ENCODE measurements at places on chromosomes 5 and 9.

DNA sequence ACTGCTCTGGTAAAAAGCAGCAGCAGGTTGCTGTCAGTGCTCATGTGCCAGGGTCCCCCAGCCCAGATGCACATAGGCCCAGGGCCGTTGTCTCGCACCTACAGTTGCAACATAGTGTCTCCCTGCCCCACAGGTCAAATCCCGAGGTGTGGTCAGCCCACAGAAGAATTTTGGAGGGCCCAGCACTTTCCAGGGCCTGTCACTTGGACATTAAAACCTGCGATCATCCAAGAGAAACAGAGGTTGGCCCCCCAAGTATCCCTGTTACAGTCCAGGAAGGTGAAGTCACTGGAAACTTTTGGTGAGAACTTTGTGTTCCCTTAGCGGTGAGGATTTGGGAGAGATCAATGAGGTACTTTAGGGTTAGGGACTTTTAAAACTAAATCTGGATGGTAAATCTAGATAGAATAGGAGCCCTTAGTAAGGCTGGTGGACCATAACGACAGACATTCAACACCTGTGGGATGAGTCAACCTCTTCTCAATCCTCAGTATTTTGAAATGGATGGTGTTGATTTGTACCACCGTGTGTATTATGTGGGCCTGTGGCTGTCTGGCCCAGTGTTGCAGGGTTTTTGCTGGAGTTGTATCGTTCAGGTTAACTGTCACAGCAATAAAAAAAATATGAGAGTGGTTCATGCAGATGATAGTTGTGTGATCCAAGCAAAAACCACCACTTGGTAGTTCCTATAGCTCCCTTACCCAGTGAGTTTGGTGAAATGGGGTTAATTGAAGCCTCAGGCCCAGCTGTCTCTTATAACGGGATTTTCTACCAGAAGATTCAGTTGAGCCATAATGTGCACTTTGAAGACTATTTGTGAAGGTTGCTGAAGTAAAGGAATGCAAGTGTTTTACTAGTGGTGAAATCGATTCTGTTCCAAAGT, 19.2 kb downstream of the OR2S2 start:
- DNase-seq = no peak

- no peak for DNase-seq
These were observed 293.8 kb downstream of the CCDC171 start for GRCh38 chr9:15846611-15847010.

- DNase-seq = peak; percentile 33
These were observed at the start of gene C5orf63 for GRCh38 chr5:127072861-127073846. TSS of gene C5orf63 (minus strand) at chr5:127073502. CDS start at chr5:127058995, 14,507 bp downstream.

GRCh38 chr9:70020991-70021571, 22.6 kb upstream of the MAMDC2 start:
- DNase-seq = no peak

GRCh38 chr9:119951090-119951489, 581.9 kb upstream of the BRINP1 start:
- no peak for DNase-seq

- no peak for DNase-seq
These were observed 70.6 kb downstream of the DPYSL3 start for GRCh38 chr5:147439254-147439653.

DNA sequence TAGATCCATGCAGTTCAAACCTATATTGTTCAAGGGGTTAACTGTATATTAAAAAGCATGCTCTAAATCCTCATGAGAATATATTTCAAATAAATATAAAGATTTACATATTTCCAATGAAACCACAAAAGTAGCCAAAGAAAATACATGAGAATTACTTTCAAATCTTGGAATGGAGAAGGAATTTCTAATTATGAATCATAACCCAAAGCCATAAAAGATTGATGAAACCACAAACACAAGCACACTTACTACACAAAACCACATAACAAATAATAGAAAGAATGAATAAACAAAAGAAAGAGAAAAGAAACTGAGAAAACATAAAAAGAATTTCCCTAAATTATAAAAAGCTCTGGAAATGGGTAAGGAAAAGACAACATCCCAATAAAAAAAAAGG, 16.0 kb downstream of the ERP44 start:
- DNase-seq = no peak

DNA sequence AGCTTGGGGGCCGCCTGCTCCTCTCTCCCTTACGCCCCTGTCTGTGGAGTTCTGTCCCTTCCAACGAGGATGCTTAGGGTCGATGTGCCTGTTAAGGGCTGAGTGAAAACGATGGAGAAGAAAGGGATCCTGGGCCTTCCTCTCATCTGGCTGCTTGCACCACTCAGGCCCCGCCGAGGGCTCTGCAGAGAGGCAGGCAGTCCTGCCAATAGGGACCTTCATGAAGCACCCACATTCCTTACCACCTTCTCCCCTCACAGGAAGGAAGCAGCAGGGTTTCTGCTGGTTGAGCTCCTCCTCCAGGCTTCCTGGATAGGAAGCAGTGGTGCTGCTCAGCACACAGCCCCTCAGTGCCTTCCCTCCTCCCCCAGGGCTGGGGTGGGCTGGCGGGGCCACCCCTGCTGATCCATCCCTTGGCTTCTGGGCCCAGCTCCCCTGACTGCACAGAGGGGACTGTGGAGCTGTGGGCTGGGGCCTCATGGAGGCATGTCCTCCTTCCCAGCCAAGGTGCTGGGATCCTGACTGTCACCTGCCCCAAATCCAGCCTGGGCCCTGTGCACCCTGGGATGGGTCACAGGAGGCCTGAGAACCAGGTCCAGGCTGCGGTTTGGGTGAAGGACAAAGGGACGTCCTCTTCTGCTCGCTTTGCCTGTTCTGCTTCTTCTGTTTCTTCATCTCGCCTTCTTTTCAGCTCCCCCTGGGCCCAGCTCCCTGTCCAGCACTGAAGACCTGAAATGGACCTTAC, 50.5 kb downstream of the AHRR start:
- DNase-seq = no peak

GRCh38 chr9:114539701-114540380, 34.6 kb upstream of the WHRN start:
- no peak for DNase-seq

DNA sequence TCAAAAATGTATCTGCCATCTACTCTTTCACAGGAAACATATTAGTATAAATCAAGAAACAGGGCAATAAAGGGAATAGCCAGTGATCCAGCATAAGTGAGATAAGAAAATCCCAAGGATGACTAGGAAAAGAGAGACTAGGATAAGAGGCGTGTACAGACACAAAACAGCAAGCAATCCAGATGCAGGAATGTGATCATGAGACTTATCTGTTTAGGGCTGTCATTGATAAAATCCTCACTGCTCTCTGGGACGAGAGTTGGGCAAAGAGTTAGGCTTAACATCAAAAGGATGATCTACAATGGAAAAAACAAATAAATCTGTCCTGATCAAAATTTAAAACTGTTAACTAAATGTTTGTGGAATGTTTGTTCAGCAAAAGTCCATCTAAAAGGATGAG, 1156.8 kb upstream of the C9orf72 start:
- no peak for DNase-seq

- no peak for DNase-seq
These were observed 97.4 kb downstream of the KCTD16 start for GRCh38 chr5:144267961-144268513.

- no peak for DNase-seq
These were observed 71.4 kb upstream of the CAST start for GRCh38 chr5:96590796-96591195.

- DNase-seq = no peak
These were observed 1.7 kb downstream of the DMRT3 start for GRCh38 chr9:977838-978830.

GRCh38 chr9:7320841-7321240, 478.7 kb downstream of the DMAC1 start:
- DNase-seq = no peak

GRCh38 chr9:71643330-71643729, 125.0 kb downstream of the CEMIP2 start:
- no peak for DNase-seq

GRCh38 chr5:14110196-14110595, 32.9 kb upstream of the TRIO start:
- no peak for DNase-seq

DNA sequence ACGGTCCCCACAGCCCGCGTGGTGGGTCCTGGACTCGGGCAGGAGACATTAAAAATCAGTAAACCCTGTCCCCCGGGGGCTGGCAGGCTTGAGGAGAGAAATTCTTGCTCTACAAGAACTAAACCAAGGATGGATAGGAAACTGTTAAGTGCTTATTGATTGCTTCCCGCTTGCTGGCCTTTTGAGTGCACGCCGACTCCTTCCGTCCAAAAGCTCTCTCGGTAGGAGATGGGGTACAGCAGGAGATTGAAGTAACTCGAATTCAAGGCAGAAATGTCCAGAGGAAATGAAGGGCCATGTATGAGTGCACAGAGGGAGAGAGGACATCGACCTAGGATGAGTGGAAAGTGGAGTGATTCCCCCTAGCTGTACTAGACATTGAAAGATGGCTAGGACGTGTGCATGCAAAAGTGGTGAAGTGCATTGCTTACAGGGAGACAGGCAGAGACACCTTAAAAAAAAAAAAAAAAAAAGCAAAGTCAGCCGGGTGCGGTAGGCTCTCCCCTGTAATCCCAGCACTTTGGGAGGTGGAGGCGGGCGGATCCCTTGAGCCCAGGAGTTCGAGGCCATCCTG, 923 bp downstream of the RECK start:
- no peak for DNase-seq

GRCh38 chr5:158431369-158432029, 572.6 kb upstream of the CLINT1 start:
- DNase-seq = no peak

GRCh38 chr5:30100148-30100713, 1093.3 kb upstream of the CDH6 start:
- no peak for DNase-seq

DNA sequence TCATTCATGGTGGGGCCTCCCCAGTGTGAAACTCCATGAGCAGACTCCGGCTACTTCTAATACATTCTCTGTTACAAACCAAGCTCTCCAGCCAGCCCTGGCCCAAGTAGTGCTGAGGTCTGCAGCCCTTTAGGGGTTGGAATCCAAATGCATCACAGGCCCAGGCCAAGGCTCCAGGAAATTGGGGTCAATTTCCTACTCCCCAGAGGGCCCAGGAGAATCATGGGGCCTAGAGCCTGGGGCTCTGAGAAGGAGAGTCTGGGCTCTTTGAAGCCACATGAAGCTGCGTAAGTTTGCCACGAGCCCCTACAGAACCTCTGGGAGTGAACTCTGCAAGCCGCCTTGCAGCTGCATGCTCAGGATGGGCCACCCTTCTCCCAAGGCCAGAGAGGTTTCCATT, 206.4 kb downstream of the PAPPA start:
- no peak for DNase-seq

GRCh38 chr5:3599226-3600105, 3.8 kb downstream of the IRX1 start:
- DNase-seq = no peak

- no peak for DNase-seq
These were observed 29.1 kb upstream of the FREM1 start for GRCh38 chr9:14939378-14939777.

GRCh38 chr5:171308453-171309275, at the start of gene TLX3:
TSS of gene TLX3 (plus strand) at chr5:171309248. CDS start at chr5:171309366, 118 bp downstream.
- DNase-seq = peak; percentile 83

DNA sequence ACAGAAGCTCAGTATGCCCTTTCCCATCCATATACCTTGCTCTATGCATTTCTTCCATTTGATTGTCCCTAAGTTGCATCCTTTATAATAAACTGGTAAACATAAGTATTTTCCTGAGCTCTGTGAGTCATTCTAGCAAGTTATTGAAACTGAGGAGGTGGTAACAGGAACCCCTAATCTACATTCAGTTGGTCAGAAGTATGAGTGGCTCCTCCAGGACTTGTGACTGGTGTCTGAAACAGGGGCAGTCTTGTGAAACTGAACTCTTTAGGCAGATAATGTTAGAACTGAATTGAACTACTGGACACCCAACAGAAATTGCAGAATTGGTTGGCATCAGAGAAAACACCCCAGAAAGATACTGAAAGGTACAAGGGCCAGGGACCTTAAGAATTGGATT, 133.1 kb upstream of the POU5F2 start:
- DNase-seq = no peak

GRCh38 chr5:149046196-149046829, 16.5 kb downstream of the SH3TC2 start:
- no peak for DNase-seq

GRCh38 chr5:76688212-76688611, 27.7 kb upstream of the F2R start:
- no peak for DNase-seq

- no peak for DNase-seq
These were observed at the start of gene NEK6 for GRCh38 chr9:124257844-124258606. TSS of gene NEK6 (plus strand) at chr9:124257949. CDS start at chr9:124301965, 44,016 bp downstream.

DNA sequence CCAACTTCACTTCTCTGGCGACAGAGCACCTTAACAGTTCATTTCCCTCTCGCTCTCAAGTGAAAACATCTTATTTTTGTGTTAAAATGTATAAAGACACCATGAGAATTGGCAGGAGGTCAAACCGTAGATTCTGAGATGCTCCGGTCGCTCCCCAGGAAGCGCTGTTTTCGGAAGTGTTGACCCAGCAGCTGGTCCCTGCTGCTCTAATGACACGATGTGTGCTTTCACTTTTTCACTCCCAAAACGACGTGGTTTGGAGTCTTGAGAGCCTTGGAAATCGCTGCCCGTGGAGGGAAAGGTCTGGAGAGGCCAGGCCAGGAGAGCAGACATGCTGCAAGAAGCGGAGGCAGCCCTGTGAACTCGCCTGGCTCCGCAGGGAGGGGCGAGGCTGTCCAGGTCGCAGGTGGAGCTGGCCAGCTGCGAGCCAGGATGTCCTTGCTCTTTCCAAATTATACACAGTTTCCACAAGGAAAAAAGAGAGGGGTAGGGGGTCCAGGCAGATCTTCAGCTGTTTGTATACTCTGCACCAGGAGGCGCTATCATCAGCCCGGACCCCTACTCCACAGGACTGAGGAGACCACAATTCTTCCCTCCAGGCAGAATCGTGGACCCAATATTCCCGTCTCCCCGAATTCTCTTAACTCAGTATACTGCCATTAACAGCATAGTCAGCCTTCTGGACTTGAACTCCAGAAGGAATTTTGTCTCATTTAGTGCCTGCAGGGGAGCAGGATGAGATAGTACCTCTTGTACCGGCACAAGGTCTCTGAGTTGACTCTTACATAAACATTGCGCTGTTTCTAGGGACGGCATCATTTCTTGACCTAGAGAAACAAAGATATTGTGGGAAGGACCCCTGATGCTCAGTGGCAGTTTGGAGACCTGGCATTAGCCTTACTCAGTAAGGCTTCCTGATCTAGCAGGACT, 248.6 kb upstream of the ANKRD55 start:
- no peak for DNase-seq

- DNase-seq = no peak
These were observed 627.2 kb downstream of the PSAT1 start for GRCh38 chr9:78923966-78924659.
